Fibroblast of skin of back (primary cell): ENCODE measurements at places on chromosomes 1 and 21.

DNA sequence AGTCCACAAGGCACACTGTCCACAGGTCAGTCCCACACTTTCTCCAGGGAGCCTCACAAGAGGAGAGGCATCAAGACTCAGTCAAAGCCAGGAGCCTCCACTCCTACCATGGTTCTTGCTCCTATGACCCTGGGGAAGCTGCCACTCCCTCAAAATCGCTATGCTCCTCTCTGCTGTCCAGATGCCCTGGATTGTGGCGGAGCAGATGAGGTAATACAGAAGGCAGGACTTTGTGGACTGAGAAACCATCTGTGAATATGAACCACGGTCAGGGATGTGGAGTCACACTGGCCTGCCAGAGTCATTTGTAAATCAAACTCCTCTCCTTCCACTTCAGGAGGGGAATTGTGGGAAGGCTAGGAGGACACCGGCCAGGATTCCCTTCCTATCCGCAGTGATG is 20.6 kb downstream of the VWA5B1 start:
- no peak for DNase-seq

DNA sequence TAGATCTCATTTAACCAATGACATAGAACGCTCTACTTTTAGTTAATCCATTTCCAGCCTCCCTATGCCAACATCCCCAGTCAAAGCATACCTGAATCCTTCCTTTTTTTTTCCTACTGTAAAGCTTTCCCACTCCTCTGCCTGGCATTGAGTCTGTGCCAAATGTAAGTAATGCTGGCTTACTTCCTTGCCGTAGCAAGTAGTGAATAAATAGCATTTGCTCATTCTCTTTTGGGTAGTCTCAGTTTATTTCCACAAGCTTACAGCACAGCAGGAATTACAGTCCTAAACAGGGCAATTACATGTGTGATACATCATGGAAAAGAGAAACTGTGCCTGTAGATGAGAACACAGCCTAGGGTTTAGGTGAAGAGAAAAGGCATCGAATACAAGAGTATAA is 352.6 kb upstream of the NEGR1 start:
- DNase-seq, result no peak

DNA sequence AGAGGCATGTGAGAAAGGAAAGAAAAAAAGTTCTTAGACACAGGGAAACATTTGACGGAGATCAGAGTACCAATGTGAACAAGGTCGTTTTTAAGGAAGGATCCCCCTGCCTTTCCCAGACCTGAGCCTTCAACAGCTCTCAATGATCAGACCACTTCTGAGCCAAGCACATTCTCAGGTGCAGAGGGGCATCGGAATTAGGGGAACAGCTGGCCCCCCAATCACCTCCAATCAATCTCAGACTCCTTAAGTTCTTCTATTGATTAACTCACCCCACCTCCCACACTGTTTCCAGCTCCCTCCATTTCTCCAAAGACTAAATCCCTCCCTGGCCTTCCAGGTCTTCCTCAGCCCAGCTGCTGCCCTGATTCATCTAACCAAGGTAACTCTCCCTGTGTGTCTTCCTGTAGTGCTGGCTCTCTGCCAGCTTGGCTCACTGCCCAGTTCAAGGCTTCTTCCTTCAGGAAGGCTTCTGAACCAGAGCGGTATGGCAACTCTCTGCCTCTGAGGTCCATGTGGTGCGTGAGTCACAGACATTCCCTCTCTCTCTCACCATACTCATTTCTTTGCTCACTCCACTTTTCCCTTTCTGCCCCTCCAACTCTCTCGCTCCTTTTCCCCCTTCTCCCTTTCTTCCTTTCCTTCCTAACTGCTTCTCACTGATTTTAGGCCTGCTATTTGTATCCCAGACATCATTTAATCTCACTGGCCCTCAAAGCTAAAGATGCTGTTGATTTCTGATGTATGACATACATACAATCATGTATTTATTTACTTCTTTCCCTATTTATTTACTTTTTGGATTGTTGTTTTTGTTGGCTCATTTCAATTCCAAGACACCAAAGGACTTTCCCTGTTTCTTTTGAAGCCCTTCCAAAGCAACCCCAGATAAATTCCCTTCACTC is 18.1 kb downstream of the CFAP45 start:
- peak; percentile 94 for DNase-seq

DNA sequence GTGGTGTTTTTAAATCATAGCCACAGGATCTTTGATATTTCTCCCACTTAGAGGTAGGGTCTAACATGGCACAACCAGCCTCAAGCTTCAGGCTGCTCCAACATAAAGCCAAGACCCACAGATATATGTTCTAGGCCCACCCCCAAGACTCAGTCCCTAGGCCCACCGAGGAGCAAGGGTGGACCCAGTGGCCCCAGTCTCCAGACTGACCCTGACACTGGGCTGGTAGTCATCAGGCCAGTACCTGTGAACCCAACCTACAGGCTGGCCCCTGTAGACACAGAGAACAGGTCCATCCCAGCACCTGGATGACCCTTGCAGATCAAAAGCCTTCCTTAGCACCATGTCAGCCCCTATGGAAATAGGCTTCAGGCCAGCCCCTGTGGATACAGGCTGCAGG is 60.5 kb downstream of the NEGR1 start:
- DNase-seq, result no peak

GRCh38 chr1:118974661-118975060 is 13.5 kb downstream of the TBX15 start:
- DNase-seq, result no peak

DNA sequence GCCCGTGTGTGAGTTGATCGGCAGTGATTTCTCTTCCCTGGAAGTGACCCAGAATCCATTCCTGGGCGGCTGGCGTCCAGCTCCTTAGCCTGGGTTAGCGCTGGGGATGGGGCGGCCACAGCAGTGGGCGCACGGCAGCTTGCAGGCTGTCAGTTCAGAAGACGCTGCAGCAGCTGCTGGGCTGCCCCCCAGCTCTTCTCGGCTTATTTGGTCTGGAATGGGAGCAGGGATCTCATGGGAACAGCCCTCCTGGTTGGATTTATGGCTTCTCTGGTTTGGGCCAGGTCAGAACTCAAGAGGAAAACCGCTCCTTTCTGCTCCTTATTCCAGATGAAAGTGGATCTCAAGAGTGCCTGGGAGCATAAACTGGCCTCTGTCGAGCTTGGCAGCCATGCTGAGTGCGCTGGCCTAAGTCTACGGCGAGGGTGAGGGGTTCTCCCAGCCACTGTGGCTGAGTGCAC is 148.2 kb downstream of the PRDM16 start:
- no peak for DNase-seq

DNA sequence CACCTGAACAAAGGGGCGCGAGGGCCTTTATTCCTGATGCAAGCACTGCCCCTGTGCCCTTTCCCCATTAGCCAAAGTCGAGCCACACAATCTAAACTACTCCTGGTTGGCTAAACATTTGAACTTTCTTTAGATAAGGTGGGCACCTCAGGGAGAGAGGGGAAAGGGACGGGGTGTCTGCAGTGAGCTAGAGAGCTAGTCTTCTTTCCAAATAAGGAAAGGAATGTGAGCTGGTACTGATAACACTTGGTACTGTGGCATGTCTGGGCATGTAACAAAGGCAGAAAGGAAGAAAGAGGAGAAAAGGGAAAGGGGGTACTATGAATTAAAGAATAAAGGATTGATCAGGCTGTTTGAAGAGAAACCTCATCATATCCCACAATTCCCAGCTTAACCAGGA is 62.8 kb downstream of the OVGP1 start:
- peak; percentile 8 for DNase-seq

DNA sequence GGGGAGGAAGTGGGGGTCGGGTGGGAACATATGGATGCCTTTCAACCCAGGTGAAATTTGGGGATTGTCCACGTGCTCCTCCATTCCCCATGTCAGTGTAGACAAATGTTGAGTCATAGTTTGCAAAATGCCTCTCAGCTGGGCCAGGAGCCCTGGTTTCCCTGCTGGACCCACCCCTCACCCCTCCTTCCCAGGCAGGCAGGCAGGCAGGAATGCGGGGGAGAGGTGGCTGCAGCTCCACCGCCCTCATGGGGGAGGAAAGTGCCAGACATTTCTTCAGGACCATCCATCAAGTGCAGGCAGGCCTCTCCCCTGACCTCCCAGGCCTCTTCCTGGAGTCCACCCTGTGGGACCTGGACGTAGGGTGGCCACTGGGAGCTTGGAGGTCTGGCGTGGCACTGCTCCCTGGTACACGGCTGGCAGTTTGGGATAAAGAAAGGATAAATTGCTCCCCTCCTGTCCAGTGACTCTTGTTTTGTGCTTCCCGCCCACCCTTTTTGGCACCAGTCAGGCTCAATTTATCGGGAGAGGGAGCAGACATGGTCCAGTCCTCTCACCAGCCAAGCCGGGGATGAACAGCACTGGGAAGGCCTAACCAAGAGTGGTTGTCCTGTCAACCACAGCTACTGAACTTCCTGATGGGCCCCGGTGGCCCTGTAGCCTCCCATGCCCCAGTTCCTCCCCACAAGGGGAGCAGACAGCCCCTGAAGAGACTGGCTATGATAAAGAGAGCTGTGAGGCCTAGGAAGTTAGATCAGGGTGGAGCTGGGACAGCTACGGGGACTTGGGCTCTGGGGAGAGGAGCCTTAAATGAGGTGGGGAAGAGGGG is 18.9 kb downstream of the NPR1 start:
- no peak for DNase-seq

DNA sequence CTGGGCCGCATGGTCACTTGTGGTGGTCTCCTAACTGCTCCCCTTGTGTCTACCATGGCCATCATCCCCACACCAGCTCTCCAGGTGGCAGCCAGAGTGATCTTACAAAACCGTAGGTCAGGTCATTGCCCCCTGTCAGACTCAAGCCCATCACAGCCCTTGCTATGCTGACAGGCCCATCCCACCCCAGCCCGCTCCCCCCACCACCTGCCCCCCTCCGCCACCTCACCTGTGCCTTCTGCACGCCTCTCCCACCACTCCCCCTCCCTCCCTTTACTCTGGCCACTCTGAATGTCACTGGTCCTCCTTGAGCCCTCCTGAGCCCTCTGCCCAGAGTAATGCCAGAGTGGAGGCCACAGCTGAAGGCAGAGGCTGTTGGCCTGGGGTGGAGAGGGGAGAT is 28.5 kb downstream of the TEX35 start:
- no peak for DNase-seq

DNA sequence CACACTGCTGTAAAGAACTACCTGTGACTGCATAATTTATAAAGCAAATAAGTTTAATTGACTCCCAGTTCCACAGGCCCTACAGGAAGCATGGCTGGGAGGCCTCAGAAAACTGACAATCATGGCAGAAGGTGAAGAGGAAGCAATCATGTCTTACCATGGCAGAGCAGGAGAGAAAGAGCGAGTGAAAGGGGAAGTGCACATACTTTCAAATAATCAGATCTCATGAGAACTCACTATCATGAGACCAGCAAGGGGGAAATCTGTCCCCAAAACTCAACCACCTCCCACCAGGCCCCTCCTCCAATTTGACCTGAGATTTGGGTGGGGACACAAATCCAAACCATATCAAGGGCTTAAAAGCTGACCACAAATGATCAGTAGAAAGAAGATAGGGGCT is 493.2 kb downstream of the PTPRC start:
- no peak for DNase-seq

DNA sequence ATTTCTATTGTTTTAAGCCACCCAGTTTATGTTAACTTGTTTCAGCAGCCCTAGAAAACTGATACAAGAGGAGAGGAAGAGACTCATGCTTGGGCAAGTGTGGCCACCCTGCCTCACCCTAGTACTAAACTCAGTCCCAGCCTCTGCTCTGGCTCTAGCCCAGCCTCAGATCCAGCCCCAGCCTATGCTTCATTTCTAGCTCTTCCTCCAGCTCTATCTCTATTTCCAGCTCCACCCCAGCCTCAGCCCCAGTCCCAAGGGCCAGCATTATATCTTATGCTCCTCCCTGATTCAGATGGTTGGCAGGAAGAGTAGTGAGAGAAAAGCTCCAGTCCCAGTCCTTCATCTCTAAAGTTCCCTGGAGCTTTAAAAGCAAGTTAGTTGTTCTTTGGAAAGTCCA is 535.5 kb downstream of the PTPRC start:
- no peak for DNase-seq
